ENCODE measurements at places on chromosomes 5 and 9.
A peak's percentile ranks its signal among the peaks of the same experiment; 100 is the strongest.

DNA sequence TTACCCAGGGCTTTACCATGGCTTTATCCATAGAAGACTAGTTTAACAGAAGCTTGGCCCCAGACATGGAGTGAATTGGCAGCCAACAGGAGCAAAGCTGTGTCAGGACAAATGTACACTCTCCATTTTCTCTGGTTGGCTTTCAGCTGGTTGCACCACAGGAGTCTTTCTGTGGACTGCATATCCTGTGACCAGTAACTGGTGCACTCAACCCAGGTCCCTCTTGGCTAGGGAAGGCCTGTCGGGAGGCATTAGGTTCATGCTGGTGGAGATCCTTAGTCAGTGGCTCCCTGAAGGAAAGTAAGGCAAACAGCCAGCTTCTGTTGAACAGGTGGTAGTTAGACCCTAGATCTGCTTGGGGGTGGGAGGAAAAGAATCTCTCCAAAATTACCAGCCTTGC lies 146.9 kb upstream of the TLX3 start:
- DNase-seq = no peak

- no peak for DNase-seq
Measured at GRCh38 chr5:117982691-117983090, 1005.7 kb downstream of the DTWD2 start.

DNA sequence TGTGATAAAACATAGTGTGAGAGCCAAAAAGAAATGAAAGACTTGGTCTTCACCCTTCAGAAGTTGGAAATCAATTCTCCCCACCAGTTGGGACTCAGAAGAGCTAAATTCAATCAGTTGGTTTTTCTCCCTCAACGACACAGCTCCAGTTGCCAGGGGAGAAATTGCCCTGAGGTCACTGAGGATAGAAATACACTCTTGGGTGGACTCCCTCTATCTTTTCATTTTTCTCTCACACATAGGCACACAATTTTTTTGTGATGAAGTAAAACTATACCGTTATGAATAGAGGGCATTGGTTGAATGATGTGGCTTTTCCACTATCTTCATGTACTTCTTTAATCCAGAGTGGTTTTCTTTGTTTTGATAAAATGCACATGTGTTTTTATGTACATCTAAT lies 80.2 kb downstream of the ZNF366 start:
- no peak for DNase-seq

DNA sequence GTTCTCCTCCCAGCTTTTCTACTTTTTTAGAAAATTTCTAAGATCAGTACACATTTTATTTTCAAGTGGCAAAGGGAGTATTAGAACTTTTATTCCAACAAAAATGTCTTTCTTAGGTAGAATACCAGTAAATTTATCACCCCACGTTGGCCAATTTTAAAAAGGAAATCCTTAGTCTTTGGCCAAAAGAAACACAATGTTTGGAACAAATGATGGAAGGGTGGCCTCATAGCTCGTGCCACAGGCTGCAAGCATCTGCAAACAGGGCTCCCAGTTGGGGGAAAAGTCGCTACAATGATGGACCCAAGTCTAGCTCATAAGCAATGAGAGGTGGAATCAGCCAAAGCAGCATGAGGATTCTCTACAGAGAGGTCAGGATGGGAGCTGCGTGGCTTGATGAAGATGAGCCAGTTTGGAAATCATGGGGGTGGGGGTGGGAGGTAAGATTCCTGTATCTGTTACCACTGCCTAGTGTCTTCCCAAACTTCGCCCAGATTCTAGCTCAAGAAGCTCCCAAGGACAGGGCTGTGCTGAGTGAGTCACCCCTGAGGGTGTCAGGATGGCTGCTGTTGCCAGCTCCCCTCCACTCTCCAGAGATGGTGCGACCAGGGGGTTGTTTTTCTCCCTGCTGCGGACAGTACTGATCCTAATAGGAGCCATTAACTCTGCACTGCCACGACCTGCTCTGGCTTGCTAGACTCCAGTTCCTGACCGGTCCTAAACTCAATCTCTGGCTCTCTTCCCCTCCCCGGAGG lies 75.6 kb downstream of the DCP2 start:
- DNase-seq = no peak

DNA sequence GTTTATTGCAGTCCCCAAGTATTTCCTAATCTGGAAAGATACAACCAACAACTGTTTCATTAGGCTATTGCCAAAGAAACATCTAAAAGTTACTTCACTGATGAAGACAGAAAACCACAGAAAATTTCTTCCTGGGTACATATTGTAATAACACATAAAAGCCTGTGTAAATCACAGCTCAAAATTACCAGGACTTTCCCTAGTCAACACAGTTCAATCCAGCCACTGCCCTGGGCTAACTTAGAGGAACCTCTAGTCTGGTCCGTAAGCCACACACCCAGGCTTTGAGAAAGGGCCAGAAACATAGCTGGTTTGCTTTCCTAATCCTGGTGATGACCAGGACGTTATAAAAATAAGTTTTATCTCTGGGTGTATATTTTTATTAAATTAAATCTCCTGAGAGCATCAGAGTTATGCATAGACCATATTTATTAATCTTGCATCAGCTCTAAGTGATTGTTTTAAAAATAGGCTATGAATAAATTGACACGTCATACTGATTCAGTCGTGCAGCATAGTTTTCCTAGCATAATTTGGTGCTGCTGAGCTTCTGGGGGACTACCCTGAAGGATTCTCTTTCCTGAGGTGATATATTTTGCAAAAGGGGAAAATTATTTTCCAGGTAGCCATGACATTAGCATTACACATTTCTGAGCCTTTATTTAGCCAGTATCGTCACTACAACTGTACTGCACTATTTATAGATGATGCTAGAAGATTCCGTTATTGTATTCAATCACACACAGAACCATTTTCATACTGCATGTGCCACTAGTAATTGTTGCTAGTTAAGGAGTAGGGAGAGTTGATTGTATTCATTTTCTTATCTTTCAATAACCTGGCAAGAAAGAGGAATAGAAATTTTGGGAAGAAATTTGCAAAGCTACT lies 12.6 kb upstream of the MUSK start:
- no peak for DNase-seq

- peak; percentile 2 for DNase-seq
Measured at GRCh38 chr5:129094924-129095899, 663 bp downstream of the ISOC1 start.

- no peak for DNase-seq
Measured at GRCh38 chr5:131282235-131282634, 18.4 kb downstream of the CDC42SE2 start.

DNA sequence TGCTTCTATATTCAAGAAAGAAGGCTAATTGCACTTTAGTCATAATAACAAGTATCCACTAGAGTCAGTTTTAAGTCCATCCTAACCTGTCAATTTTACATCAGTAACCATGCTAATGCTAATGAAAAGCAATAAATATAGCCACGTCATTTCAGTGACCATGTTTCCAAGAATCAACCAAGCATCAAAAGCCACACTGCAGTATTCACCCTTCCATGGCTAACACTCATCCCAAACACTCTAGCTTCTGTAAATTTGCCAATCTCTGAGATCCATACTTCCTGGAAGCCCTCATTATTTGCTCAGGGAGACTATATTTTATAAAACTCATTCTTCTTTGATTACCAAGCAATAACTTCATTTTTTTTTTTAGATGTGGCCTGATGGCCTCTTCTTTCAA lies 712.0 kb downstream of the CETN3 start:
- DNase-seq = no peak

- no peak for DNase-seq
Measured at GRCh38 chr5:178108446-178108845, 4.9 kb upstream of the N4BP3 start.

DNA sequence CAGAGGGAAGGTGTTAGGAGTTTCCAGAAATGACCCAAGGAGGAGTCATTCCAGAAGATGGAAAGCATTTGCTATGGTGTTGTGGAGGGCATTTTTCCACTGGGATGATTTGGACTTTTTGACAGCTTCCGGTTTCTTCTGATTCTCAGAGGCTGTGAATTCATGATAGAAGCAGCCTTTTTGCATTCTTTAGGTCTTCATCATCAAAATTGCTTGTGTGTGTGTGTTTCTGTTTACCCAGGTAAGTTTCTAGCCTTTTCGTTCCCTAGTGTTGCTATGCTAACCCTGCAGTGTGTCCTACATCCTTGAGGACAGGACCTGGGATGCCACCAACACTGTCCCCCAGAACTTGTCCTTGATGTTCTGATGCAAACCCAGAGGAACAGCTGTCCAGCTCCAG lies 19.6 kb downstream of the IRX1 start:
- DNase-seq = no peak

- DNase-seq = no peak
Measured at GRCh38 chr9:32384002-32384363, 460 bp upstream of the ACO1 start.

DNA sequence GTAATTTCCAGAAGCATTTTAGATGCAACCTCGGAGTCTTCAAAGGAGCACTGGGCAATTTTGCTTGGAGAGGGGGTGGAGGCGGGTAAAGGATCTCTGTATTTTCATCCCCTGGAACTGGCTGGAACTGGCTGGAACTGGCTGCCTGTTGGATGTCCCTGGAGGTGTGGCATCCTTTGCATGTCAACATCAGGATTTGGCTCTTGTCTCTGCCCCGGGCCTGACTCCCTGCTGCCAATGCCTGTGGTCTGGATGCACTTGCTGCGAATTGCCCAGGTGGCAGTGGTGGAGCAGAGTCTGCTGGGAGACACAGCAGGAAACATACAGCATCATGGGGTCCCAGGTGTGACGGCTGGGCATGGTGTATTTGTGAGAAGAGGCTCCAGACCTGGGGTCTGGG lies 391.3 kb downstream of the GADD45G start:
- no peak for DNase-seq

DNA sequence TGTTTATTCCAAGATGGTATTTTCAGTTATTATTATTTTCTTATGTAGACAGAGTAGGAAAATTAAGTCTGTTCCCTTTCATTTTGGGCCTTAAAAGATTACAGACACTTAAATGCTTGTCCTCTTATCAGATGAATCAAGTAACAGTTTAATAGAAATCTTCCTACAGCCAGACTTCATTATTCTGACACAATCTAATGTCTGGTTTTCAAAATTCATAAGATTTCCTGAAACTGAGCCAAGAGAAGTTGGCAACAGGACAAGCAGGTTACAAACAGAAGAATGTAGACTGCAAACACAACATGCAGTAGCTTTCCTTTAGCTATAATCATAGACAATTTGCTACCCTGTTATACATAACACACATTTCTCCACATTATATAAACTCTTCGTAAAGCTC lies 130.5 kb downstream of the FBXL17 start:
- DNase-seq = no peak

GRCh38 chr5:60350794-60351193 lies 349.2 kb downstream of the DEPDC1B start:
- DNase-seq = no peak

- no peak for DNase-seq
Measured at GRCh38 chr9:79604149-79604548, 32.4 kb downstream of the TLE4 start.

DNA sequence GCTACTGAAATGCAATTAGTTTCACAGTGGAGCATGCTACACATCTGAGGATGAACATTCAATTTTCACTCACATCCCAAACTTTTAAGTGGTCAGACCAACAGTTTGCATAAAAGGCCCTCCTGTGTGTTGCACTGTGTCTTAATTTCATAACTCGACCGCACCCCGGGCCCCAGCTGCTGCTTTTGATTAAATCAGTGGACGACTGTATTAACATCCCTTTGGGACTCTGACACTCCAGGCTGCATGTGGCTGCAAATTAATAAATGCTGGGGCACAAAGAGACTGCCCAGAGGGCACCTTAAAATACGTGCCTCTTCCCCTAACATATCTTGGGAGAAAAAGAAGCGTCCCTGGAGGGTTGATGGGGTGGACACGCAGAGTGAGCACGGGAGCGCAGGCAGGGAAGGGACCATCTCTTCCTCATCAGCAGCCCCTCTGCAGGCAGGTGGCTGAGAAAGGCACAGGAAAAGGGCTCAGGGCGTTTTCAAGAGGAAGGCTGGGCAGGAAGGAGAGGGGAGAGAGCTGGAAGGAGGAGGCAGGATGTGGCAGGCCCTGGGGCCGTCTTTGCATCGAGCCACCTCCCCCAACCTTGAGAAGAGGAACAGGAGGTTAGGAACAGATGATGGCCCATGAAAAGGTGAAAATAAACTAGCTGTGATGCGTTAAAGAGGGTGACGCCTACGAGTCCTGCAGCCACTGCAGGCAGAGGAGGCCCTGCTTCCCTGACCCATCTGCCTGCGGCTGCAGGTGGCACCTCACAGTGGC lies 18.6 kb downstream of the MED10 start:
- no peak for DNase-seq

- DNase-seq = no peak
Measured at GRCh38 chr5:36653044-36653705, 46.8 kb downstream of the SLC1A3 start.

GRCh38 chr9:93904649-93905472 lies 50.3 kb downstream of the BARX1 start:
- DNase-seq = no peak

GRCh38 chr5:117942861-117943519 lies 1045.4 kb downstream of the DTWD2 start:
- DNase-seq = no peak

GRCh38 chr9:137672907-137673791 lies 54.3 kb downstream of the EHMT1 start:
- DNase-seq = peak; percentile 43

Measured in NCI-H1930 (cell line).